Chondrocyte (in vitro differentiated cells): ENCODE measurements at places on chromosomes 7 and 10. TPM values are rescaled to one million over a fixed set of nuclear protein-coding genes. Genes with fewer than 3 reads are reported as not detected.

Gene PRTFDC1
- 5.9 to 13.1 TPM (median 10.1 TPM) in 3 replicates for total RNA-seq

- no peak for DNase-seq
Observed at GRCh38 chr10:1206101-1206500, 149.9 kb downstream of the WDR37 start.

Gene STK32C
- total RNA-seq: 15.8 to 17.9 TPM (median 17.2 TPM) in 3 replicates

- no peak for DNase-seq
Observed at GRCh38 chr10:132728741-132729140, 57.2 kb downstream of the NKX6-2 start.

DNA sequence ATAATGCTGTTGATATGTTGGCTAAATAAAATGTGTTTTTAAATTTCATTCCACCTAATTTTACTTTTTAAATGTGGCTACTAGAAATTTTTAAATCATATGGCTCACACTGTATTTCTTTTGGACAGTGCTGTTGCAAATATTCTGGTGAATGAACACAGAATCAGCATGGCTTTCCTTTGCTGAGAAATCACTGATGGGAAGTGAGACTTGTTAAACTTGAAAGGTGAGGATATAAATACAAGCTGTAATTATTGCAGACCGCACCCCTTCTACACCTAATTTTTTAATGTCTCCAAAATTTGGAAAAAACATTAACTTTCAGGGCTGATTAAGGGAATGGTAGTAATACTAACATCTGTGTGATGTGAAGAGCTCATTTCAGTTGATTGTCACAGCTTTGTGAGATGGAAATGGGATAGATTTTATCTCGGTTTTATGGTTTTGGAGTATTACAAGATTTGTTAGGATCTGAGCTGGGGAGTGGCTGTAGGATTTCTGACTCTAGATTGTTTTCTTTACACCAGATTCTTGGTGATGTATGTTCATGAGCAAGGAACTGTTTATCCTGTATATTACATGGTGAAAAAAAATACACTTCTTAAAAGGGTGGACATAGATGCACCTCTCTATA lies 1.3 kb downstream of the MIOS start:
- DNase-seq: no peak

DNA sequence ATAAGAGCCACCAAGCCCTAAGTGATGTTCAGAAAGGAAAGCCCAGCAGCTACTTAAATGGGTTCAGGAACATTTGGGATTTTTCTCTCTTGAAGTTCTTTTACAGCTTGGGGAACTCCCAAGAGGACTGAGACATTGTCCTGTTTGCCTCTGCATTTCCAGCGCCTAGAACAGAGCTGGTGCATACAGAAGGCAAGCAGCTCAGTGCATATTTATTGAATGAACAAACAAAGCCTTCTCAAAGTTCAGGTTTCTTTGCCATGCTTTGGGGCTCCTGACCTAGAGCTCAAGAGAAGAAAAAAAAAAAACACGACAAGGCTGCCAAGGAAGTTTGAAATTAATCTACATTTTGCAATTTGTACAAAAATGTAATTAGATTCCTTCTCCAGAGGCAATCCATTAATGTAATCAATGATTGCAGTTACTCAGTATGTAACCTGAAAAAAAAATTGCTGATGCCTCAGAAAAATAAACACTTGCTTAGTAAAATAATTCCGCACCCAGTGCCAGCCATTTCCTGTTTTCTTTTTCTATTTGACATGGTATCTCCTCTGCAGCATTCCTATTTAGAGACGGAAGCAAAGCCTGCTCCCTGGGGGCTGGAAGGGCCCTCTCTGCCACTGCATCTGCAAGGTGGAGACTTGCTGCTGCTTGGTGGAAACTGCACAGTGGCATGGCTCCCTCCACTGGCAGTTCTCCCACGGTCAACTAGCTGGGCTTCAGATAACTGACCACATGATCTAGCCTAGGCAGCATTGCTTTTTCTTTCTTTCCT lies 157.3 kb downstream of the TMEM178B start:
- DNase-seq: no peak

Gene IKZF1
- not detected in 3 replicates for total RNA-seq

DNA sequence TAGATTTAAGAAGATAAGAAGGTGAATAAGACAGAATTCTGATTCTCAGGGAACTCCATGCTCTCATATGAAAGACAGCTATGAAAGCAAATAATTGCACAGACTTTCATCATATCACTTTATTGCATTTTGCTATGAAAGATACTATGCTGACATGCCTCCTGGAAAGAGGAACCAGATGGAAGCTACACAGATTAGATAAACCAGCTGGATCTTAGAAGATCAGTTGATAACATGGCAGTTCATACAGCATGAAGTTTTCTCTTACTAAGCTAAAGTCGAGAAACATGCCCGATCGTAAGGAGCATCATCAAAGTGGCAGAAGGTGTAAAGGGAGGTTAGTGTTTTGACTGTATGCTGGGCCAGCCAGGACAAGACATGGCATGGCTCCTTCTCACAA lies 112.5 kb upstream of the DPP6 start:
- DNase-seq: no peak

DNA sequence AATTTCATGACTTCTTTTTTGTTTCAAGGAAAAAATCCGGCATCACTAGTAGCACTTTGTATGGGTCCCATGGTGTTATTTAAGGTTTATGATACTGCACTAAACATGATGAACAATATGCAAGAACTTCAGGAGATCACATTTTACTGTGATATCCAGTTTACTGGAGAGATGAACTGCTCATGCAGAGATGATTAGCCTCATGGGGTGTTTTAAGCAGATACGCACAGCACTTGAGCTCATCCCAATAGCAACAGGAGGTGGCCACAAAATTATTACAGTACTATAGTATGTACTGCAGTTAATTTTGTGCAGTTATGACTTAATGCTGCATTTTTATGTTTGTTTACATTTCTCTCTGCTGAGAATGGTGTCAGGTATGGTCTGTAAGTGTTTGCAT lies 303.7 kb upstream of the PCDH15 start:
- no peak for DNase-seq

DNA sequence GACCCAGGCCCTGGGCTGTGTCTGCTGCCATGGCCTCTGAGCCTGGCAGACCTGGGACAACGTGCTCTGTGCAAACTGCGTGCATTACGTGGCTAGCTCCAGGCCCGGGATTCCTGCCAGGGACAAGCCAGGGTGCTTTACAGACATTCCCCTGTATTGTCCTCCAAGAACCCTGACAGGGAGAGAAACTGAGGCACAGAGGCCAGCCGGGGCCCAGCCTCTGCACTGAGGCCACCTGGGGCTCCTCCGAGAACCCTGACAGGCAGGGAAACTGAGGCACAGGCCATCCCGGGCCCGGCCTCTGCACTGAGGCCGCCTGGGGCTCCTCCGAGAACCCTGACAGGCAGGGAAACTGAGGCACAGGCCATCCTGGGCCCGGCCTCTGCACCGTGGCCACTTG lies 64.9 kb downstream of the CFAP46 start:
- peak; percentile 78 for DNase-seq

- no peak for DNase-seq
Observed at GRCh38 chr7:92421676-92422435, 25.4 kb upstream of the GATAD1 start.

- no peak for DNase-seq
Observed at GRCh38 chr7:149166142-149166541, 18.9 kb downstream of the ZNF398 start.

Gene PSD
- 3.0 to 4.0 TPM (median 4.0 TPM) in 3 replicates for total RNA-seq

DNA sequence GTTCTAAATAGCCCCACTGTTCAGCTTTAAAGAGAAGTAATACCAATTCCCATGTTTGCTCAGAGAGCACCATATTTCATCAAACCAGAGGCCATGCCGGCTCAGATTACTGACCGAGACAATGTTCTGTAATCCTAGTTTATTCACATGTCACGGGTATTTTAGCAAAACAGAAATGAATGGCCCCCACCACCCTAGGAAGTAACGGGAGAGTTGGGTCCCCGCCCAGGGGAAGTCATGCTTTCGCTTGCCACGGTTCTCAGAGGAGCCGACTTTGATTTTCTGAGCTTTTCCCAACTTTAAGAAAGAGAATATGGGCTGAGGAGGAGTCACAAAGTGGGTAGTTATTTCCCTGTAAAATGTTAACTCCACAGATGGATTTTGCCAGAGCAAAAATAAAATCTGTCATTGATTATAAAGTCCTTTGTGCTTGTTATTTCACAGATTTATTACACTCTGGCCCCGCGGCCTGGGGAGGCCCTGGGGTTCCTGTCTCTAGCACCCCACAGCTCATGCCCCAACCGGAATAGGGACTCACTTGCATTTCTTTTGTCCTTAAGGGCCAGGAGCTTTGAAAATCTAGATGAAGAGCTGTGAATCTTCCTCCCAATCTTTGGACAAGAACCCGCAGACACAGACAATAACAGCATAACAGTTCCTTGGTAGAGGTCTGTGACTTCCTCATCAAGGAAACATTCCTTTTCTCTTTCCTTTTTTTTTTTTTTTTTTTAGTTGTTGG lies 3.7 kb upstream of the GDF10 start:
- no peak for DNase-seq

Gene HPSE2
- not detected in 3 replicates for total RNA-seq

- no peak for DNase-seq
Observed at GRCh38 chr10:34538281-34538829, 276.7 kb downstream of the PARD3 start.

- DNase-seq: no peak
Observed at GRCh38 chr7:38806912-38807311, 102.1 kb downstream of the VPS41 start.

DNA sequence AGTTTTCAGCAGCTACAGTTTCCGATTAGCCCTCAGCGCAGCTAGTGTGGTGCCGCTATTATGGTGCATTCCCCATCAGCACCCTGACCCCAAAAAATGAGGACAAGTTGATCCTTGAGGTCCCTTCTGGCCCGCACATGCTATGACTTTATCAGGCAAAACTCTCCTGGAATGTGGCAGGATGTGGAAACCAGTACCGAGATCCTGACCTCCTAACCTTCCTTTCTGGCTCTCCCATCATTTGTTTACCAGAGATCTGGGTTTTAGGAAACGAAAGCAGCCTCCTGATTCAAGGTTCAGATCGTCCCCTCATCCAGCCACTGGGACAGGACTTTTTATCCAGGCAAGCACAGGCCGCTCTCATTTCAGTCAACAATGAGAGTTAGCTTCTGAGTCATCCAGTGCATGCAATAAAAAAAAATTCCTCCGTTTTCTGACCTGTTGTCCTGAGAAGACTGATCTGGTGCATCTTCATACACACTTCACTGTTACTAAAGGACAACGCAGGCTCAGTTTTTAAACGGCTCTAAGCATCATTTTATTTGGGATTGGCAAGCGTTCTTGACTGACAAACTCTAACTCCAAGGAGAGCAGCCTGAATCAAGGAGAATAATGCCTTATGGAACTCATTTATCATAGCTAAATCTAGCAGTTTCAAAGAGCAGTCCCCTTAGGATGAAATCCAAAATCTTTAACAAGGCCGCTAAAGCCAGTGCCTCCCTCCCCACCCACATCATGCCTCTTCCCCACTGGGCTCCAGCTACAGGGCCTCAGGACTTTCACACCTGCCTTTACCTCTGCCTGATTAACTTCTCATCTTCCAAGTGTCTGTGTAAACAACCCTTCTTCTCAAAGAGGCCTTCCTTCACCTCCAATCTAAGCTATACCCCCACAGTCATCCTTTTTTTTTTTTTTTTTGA lies 17.1 kb downstream of the PDLIM1 start:
- no peak for DNase-seq

- DNase-seq: no peak
Observed at GRCh38 chr10:97498841-97499560, at the start of gene UBTD1. UBTD1 (plus strand) TSS chr10:97498924; CDS start chr10:97499204, 280 bp downstream.

GRCh38 chr10:112307358-112308124 lies 24.3 kb downstream of the TECTB start:
- DNase-seq: no peak

Gene ATP6V0E2
- total RNA-seq: 23.1 to 28.5 TPM (median 24.8 TPM) in 3 replicates

DNA sequence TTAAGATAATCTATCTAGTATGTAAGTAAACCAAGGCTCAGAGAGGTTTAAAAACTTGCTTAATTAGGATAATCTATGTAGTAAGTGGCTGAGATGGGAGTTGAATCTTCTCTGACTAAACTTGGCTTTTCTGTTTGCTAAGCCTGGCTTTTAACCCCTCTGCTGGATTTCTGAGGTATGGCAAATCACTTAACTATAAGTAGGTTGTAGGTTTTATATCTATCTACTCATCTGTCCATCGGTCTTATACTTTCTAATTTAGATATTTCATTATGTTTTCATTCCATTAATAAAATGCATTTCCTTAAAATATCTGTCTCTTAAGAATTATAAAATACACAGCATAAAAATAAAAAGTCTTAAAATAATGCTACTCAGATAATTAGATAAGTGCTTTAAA lies 59.4 kb downstream of the ST7 start:
- no peak for DNase-seq

GRCh38 chr7:73730485-73730884 lies 8.1 kb downstream of the ABHD11 start:
- DNase-seq: no peak

GRCh38 chr10:132571650-132572544 lies 34.3 kb downstream of the INPP5A start:
- peak; percentile 73 for DNase-seq

GRCh38 chr10:99346247-99346646 lies 17.1 kb downstream of the CNNM1 start:
- DNase-seq: no peak

DNA sequence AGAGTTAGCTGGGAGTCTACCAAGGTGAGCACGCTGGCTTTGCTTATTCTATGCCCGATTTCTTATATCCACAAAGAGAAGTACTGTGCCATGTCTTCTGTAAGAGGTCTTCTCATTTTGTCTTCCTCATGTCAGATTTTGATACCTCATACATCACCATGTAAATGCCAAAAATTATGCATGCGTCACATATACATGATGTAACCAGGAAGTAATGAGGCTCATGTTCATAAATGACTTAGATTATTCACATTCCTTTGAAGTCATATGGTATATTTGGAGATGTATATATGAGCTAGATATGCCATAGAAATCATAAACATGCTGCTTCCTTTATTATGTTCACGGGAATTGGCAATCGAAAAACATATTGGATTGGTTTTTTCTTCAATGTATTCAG lies 97.7 kb upstream of the CELF2 start:
- no peak for DNase-seq

DNA sequence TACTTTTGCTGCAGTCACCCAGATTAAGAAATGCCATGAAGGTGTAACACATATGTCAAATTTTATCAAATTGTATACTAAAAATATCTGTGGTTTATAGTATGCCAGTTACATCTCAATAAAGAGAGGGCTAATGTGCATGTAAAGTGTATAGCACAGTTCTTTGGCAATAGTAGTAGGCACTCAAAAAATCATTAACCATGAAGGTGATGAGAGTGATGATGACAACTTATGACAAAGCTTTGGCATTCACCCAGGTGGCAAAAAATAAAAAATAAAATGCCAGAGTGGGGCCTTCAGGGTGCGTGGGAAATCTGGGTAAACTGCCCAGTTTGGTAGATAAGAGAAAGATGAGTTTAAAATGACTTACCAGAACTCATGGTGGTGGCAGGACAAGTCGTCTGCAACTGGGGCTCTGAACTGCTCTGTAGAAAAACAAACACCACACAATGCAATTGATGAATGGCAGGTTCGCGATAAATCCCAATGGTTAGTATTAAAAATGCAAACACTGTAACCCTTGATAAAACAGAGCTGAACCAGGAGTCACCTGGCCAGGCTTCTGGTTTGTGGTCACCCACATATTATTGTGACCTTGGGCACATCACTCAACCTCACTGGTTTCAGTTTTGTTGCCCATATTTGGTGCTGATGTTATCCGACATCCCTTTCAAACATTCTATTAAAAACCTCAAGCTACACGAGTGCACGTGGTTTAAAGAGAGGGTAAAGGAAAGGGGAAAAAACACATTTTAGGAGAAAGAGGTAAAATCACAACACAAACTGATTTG lies 120.2 kb downstream of the SORBS1 start:
- DNase-seq: no peak
